ENCODE measurements at places on chromosomes 4 and X.

DNA sequence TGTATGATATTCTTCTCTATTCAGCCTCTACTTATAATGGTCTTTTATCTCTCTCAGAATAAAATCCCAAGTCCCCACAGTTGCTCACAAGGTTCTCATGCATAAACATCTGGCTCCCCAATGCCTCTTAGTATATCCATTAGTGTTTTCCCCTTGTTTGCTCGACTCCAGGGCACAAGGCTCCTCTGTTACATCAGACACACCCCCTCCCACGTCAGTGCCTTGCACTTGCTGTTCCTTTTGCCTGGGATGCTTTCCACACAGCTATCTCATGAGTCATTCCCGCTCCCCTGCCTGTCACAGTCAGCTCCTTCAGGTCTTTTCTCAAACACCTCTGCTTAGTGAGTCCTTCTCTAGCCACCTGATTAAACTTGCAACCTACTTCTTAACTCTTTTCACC is 260.2 kb downstream of the IL1RAPL1 start:
- DNase-seq, result no peak

GRCh38 chr4:92520563-92520962 is 216.8 kb downstream of the GRID2 start:
- DNase-seq, result no peak

- DNase-seq, result no peak
Measured at GRCh38 chr4:18022572-18023050, 1.1 kb upstream of the LCORL start.

DNA sequence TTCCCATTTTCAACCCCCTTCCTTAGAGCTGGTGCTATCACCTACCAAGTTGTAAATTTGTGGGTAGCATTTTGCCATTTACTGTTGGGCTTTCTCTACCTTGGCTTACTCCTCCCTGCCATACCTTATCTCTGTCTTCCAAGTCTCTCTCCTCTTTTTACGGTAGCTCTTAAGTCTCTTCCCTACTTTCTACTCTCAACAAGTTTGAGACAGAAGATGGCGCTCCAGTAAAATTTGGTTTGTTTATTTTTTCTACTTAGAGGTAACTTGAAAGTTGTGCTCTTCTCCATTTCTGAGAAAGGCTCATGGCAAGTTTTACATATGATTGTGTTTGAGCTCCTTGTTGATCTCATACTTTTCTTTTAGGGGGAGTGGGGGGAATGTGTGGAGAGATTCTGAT is 1508.1 kb downstream of the TECRL start:
- DNase-seq, result no peak

All from T-helper 17 cell (primary cell).